ENCODE measurements at places on chromosomes 7 and 10.

- DNase-seq, result no peak
Observed at GRCh38 chr7:118169146-118169545, 14.8 kb upstream of the LSM8 start.

GRCh38 chr10:93742633-93743349 lies 14.9 kb upstream of the LGI1 start:
- DNase-seq, result no peak

GRCh38 chr10:114486938-114487814 lies 82.9 kb upstream of the AFAP1L2 start:
- DNase-seq, result no peak

DNA sequence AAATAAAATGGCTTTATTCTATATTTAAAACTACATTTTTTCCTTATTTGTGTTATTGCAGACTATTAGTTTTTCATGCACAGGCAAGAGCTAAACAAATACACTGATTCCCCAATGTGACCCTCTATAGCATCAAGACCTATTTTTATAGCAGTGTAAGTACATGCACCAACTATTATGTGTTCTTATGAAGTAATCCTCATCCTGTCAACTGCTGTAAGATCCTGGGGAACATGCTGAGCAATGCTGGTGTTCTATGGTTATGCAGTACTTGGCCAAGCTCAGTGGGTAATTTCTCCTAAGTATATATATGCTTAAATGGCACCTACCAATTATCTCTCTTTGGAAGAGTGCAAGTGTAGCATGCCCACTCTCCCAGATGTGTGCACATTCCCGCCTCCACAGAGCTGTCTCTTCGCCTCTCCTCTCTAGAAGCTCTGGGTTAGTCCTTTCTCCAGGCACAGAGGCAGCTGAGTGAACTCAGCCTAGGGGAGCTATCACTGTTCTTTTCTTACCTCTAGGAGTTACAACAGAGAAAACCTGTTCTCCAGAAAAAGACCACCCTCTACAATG lies 428.8 kb downstream of the KCNMA1 start:
- no peak for DNase-seq

DNA sequence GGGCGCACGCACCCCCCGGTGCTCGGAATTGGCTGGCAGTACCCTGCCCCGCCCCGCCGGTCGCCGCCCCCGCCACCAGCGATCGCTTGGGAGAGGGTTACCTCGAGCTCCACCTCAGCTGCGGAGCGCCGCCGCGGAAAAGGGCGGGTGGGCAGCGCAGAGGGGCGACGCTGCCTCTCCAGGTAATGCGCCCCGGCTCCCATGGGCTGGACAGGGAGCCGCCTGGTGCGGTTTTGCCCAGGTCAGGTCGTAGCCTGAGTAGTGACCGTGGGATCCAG lies 1.3 kb downstream of the PFKFB3 start:
- no peak for DNase-seq

GRCh38 chr7:137354396-137354795 lies 10.9 kb upstream of the PTN start:
- DNase-seq, result peak; percentile 20

GRCh38 chr7:144011458-144012230 lies 11.5 kb downstream of the OR6B1 start:
- DNase-seq, result no peak

GRCh38 chr7:100367251-100367620 lies 6.1 kb upstream of the PILRA start:
- no peak for DNase-seq

DNA sequence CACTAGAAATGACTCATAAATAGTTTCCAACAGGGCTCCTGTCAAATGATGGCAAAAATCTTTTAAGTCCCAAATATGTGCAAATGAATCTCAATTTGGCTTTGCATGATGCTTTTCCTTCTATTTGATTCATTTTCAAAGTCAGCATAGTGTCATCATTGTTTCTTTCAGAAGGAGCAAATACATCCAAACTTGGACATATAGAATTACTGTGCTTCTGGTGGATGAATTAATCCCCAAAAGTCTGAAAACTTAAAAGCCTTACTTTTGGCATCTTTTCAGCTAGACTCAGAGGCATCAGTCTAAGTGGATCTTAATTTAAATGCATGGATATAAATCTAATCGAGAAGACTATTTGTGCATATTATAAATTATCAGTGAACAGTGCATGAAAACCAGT lies 578.1 kb upstream of the FZD8 start:
- DNase-seq, result no peak

GRCh38 chr7:151568956-151569940 lies 49.6 kb upstream of the RHEB start:
- DNase-seq, result no peak

- no peak for DNase-seq
Observed at GRCh38 chr10:93075369-93076221, 1.9 kb downstream of the CYP26A1 start.

- DNase-seq, result no peak
Observed at GRCh38 chr7:101578552-101578951, 50.5 kb downstream of the MYL10 start.

- peak; percentile 90 for DNase-seq
Observed at GRCh38 chr7:43647673-43648472, 65.0 kb downstream of the STK17A start.

GRCh38 chr10:26503911-26504310 lies 65.8 kb downstream of the APBB1IP start:
- no peak for DNase-seq

GRCh38 chr10:114282526-114282925 lies 43.5 kb downstream of the VWA2 start:
- DNase-seq, result no peak

Data from SHP77 (cell line).